ENCODE measurements at places on chromosomes 4 and X.

GRCh38 chrX:38341442-38341841 lies 11.0 kb upstream of the OTC start:
- no peak for DNase-seq

- no peak for DNase-seq
Observed at GRCh38 chr4:95421869-95422268, 126.9 kb downstream of the UNC5C start.

DNA sequence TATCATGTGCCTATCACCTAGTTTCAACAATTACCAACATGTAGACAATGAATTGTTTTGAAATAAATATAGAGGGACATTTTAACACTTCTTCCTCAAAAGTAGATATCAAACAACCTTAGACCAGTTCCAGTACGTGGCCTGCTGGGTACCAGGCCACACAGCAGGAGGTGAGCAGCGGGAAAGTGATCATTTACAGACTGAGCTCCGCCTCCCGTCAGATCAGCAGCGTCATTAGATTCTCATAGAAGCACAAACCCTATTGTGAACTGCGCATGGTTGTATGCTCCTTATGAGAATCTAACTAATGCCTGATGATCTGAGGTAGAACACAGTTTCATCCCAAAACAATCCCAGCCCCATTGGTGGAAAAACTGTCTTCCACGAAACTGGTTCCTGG lies 6.5 kb downstream of the BBS7 start:
- DNase-seq: no peak

DNA sequence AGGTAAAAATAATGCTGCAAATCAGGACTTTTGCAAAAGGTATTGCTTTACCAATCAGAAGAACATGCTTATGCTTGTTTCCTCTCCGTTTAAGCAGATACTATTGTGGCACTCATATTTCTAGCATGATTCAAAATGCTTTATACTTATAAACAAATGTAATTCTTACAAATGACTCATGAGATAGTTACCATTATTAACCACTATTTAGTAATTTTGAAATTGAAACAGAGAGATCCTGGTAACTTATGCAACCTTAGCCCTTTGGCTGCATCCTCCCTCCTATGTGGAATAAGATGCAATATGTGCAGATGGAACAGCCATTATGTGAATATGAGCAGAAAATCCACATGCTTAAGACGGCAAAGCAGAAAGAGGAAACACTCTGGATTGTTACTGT lies 164.7 kb downstream of the PCDH18 start:
- DNase-seq: no peak

GRCh38 chr4:1614854-1615595 lies 69.1 kb downstream of the FAM53A start:
- DNase-seq: no peak

DNA sequence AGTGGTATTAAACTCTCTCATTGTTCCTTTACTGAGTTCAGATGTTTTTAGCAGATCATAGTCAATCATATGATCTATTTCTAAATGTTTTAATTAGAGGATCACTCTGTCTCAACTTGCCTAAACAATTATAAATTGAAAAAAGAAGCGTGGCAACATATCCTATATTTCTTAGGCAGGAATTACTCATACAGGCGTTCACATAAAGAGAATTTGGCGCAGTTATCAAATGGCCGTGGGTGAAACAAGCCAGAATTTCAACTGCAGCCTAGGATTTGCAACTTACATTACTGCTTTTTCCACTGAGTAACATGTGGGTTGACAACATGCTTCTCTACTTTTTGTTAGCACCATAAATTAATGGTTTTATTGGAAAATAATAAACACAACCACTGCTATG lies 141.3 kb downstream of the CPE start:
- no peak for DNase-seq
